ENCODE measurements at places on chromosomes 11 and 22.
A peak's percentile ranks its signal among the peaks of the same experiment; 100 is the strongest.

DNA sequence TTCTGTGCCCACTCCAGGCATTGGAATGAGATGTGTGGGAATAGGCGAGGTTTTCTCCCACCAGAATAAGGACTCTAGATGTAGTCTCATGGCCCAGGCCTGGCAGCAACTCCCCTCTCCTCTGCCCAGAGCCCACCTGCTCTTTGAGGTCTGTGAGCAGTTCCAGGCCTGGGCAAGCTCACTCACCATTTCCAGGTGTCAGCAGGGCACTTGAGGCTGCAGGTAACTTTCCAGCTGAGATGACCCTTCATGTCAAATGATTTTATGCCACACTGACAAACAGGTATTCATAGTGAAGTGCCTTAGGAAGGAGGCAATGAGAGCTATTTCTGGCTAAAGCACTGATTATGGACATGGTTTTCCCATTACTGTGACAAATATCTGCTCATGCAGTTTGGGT, 123.3 kb upstream of the CCDC90B start:
- DNase-seq: no peak

DNA sequence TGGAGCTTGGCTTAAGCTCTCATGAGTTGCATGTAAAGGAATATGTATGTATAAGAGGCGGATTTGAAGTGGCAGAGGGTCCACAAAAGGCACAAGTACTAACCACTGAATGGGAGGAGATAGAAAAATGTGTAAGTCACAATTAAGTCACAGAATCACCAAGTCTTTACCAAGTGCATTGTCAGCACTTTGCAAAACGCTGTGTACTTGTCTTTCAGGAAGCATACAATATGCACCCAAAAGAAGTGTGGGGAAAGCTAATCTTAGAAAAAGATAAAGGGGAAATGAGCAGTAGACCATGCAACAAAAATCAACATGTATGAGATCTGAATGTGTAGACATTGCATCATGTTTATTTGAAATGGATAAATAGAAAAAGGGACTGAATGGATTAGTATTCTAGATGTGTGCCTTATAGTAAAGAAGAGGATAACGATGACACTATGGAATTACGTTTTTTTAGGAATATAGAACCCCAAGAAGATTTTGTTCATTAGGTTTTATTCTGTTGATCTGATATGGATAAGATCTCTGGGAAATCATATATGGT, 4.5 kb downstream of the CNTF start:
- no peak for DNase-seq

DNA sequence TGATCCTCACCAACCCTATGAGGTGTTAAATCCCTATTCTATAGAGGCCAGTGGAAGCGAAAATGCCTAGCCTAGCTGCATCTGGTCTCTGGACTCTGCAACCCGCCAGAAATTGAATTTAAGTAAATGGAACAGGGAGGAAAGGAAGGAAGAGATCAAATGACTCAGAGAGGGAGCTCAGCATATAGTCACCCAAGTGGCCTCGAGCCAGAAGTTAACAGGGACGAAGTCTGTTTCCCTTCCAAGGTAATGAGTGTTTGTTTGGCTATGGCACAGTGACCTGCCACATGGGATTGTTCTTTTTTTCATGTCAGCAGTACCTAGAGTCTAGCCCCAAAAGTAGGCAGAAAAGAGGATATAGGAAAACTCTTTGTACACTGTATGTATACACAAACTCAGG, 66.3 kb downstream of the PAK1 start:
- no peak for DNase-seq

- DNase-seq: no peak
These were observed 42.8 kb downstream of the MED15 start for GRCh38 chr22:20550057-20550817.

DNA sequence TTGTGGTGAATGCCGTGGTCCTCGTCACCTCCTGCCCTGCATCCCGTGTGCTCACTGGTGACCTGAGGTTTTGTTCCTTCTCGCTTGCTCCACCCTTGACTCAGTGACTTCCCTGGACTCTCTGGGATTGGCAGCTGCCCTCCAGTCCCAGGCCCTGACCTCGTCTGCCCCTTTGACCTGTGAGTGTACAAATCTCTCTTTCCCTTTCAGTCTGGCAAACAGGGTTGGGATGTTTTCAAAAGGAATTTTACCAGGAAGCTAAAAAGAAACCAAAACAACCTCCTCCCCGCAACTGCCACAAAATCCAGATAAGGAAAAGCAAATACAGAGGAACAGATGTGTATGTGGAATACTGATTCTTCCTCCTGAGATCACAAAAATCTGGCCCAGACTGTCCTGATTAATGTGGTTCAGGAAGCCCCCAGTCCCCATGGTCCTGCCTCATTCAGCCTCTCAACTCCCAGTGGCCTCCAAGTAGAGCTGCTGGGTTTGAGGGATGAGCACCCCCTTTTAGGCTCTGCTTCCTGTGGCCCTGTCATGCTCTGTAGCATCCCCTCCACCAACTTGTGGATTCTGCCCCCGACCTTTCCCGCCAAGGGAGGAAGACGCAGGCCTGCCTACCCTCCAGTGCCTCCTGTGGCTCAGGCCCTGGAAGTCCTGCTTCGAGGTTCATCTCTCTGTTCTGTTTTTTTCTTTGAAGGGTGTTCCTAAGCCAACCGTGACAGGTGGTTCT, 15.2 kb downstream of the ROBO4 start:
- no peak for DNase-seq

DNA sequence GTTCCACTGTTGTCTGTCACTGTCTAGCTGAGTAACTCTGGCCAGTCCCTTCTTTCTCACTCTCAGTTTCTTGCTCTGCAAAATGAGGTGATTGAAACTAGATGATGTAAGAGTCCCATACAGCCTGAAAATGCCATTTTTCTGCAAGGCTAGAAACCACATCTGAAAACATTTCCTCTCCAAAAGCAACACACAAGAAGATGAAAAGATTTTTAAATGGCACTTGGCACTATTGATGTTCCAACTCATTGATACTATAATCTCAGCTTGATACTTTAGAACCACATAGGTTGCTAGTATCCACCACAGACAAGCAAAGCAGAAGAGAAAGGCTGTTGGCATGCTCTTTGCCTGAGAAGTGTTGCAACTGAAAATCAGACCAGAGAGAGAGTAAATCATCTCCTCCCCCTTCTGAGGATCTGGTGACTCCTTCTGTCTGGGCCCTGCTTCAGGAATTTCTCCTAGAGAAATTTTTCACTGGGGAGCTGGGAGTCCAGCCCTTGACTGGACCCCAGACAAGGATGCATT, 1217.9 kb downstream of the LRRC4C start:
- no peak for DNase-seq

GRCh38 chr22:46774980-46775849, 12.8 kb downstream of the TBC1D22A start:
- no peak for DNase-seq

GRCh38 chr11:64136765-64137441, 29.0 kb downstream of the MACROD1 start:
- no peak for DNase-seq

DNA sequence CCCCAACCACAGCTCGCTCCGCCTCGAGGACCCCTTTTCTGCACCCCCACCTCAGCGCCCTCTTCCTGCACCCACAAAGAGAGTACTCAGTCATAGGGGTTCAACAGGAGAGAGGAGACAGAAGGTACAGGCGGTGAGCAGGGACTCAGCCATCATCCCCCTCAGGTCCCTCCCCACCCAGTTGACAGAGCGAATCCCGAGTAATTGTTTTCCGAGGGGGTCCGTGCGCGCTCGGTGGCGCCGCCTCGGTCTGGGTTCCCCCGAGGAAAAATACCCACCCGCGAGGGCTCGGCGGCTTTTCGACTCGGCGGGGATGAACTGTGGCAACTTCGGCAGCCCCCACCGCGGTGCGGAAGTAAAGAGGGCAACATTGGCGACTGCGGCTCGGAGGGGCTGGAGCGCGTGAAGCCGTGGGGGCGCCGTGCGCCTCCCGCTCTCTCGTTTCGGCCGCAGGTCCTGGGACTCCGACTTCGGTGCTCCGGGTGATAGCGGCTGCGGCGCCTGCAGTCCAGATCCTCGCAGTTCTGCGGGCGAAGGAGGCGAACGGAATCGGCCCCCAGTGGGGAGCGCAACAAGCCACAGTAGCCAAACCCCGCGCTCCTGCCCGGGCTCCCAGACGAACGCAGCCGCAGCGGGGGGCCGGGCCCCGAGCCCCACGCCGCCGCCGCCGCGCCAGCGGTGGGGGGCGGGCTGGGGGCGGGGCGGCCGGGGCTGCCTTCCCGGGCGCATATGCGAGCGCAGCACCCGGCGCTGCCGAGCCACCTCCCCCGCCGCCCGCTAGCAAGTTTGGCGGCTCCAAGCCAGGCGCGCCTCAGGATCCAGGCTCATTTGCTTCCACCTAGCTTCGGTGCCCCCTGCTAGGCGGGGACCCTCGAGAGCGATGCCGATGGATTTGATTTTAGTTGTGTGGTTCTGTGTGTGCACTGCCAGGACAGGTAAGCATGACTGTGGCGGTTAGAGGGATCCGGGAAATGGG, at the start of gene NELL1:
NELL1 (plus strand) TSS at position 743 of the 976 bp plus-strand sequence.
- DNase-seq: no peak

GRCh38 chr22:40493441-40493840, 123.0 kb downstream of the SGSM3 start:
- DNase-seq: no peak

DNA sequence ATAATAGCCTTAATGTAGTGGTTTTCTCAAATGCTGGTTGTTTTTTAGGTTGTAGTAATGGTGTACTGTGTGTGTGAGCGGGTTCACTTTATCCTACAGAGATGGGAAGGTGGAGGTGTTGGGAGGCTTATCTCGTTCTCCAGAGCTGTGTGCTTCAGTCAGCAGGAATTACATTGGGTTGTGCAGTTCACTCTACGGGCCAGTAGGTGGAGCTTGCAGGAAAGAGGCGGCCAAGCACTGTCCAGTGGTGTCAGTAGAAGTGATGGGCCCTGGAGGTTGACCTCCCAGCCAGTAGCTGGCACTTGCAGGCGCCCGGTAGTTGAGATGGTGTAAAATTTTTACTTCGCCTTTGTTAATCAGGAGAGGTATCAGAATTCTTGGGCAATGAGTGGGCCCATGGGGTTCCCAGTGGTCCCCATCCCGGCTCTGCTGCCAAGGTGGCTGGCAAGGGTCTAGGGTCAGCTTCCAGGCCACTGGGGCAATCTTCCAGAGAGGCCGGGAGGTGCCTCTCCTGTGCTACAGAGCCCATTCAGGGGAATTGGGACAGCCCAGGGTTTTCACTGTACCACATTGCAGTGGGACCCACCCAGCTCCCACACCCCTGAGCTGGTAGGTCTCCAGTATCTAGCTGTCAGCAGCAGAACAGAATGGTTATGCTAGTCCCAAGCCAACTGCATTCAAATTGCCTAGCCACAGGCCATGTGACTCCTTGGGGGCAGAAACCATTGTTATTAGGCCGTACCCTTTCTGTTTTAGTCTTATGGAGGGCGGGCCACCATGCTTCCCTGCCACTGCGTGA, 43.9 kb downstream of the BIRC2 start:
- peak; percentile 89 for DNase-seq

DNA sequence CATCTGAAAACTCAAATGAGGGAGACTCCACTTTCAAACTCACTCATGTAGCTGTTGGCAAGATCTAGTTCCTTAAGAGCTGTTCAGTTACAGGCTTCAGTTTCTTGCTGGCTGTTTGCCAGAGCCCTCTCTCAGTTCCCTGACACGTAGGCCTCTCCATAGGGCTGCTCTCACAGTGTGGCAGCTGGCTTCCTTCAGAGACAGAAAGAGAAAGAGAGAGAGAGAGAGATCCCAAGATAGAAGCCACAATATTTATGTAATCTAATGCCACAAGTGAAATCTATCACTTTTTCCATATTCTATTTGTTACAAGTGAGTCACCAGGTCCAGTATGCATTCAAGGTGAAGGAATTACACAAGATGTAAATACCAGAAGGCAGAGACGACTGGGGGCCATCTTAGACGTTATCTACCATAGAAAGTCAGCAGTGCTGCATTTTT, 168.8 kb downstream of the RCN1 start:
- DNase-seq: no peak

GRCh38 chr11:59559886-59560285, 48.5 kb downstream of the OR4D9 start:
- DNase-seq: no peak
